ENCODE measurements at places on chromosomes 7 and 10.

GRCh38 chr10:23376229-23376655, 31.6 kb upstream of the C10orf67 start:
- no peak for DNase-seq

DNA sequence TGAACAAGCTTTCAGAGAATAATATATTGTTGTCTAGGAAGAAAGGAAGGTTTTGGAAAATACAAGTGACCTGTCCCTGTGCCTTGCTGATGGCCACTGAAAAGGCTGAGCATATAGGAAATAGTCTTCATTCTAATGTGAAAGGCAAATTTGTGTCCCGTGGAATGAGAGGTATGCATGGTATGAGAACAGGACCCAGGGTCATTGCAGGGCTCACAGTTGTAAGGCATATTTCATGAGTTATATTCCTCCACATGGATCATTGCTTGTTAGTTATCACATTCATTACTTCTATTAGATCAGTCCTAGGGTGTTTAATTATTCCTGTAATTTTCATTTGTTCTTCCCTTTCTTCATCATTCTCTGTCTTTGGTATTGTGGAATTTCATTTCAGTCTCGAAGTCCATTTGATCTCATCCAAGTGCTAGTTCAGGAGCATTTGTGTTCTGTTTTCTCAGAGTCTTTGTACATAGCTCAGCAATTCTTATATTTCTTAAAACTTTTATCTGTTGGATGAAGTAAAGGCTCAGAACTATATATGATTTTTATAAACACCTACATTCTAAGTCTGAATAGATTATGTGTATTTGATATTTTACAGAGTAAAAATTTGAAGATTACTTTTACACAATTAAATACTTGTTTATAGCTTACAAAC, 39.4 kb upstream of the ARHGAP21 start:
- no peak for DNase-seq

- no peak for DNase-seq
These were observed 680.2 kb downstream of the SDK1 start for GRCh38 chr7:3981281-3981680.

DNA sequence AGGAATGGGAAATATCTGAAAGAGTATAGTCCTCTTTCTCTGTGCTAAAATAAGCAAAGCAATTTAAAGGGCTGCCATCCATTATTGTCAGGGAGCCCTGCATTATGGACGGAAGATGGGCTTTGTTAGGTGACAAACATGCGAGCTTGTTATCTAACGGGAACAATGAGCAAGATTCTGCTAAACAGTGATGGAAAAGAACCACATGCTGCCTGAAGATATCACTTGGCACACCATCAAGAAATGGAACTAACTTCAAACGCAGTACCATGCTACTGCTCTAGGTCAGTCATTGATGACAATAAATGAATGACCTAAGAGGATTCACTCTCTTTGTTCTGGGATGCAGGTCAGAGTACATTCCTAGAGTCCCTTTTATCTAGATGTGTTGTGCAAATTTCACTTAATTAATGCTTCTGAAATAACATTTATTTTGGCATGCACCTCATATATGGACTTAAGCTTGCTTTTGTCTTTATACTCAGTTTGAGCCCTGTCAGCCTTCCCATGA, 175.7 kb upstream of the PTN start:
- no peak for DNase-seq

GRCh38 chr10:93417921-93418320, 64.2 kb downstream of the MYOF start:
- no peak for DNase-seq

DNA sequence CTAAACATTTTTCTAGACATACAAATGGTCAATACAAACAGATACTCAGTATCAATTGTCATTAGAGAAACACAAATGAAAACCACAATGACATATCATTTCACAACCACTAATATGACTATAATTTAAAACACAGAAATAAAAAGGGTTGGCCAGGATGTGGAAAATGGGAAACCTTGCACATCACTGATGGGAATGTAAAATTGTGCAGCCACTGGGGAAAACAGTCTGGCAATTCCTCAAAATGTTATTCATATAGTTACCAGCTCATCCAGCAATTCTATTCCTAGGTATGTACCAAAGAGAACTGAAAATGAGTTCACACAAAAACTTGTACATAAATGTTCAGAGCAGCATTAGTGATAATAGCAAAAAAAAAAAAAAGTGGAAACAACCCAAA, 106.1 kb upstream of the LRRTM3 start:
- no peak for DNase-seq

GRCh38 chr10:120598386-120598785, 141.4 kb downstream of the PLPP4 start:
- no peak for DNase-seq

- no peak for DNase-seq
These were observed 209.0 kb downstream of the ACTR3B start for GRCh38 chr7:152968514-152968913.

- no peak for DNase-seq
These were observed 30.9 kb upstream of the KLHL7 start for GRCh38 chr7:23074443-23075261.

GRCh38 chr10:66176772-66177171, 749.1 kb upstream of the LRRTM3 start:
- no peak for DNase-seq

DNA sequence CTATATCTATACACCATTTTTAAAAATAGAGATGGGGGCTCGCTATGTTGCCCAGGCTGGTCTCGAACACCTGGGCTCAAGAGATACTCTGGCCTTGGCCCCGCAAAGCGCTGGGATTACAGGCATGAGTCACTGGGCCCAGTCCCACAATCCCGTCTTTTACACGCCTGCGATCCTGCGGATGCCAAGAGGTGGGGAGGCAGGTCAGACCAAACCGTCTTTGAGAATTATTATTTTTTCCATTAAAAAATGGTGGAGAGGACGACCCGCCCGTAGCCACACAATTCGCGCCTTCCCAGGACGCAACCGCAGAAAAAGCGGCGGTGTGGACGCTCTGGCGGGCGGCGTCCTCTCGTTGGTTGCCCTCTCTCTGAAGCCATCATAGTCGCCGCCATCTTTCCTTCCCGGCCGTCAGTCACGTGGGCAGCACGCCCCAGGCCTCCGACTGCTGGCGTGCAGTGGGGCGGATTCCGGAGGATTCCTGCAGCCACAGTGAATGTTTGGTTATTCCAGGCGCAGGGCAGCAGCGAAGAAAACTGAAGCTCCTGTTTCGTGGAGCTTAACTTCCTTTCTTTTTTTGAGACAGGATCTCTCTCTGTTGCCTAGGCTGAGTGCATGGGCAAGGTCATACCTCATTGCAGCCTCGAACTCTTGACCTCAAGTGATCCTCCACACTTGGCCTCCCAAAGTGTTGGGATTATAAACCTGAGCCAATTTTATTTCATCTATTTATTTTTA, 9.9 kb upstream of the EPHB4 start:
- peak; percentile 73 for DNase-seq

DNA sequence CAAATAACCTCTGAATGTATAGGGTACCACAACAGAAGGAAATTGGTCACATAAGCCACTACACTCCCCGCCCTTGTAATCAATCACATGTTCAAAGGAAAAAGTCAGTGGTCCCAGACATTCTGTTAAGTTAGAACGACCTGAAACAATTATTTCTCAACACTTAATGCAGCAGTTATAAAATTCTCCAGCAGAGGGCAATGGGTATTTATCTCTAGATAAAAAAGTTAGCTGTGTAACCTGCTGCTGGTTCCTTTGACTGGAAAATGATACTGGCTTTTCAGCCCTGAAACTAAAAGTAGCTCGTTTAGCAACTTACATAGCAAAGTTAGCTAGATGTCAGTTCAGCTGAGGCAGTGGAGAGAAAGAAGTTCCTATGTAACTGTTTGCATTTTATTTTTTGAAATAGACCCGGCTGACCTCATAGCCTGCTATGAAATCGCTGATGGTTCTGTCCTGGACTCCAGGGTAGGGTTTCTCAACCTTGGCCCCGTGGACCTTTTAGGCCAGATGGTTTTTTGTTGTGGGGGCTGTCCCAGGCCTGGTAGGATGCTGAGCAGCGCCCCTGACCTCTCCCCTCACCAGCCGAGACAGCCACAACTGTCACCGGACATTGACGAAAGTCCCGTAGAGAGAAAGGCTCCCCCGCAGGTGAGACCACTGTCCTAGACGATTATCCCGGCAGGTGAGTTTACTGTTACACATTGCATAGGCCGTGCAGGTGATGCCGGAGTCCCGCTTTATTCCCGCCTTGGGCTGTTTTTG, 40.2 kb upstream of the PROSER2 start:
- peak; percentile 18 for DNase-seq

DNA sequence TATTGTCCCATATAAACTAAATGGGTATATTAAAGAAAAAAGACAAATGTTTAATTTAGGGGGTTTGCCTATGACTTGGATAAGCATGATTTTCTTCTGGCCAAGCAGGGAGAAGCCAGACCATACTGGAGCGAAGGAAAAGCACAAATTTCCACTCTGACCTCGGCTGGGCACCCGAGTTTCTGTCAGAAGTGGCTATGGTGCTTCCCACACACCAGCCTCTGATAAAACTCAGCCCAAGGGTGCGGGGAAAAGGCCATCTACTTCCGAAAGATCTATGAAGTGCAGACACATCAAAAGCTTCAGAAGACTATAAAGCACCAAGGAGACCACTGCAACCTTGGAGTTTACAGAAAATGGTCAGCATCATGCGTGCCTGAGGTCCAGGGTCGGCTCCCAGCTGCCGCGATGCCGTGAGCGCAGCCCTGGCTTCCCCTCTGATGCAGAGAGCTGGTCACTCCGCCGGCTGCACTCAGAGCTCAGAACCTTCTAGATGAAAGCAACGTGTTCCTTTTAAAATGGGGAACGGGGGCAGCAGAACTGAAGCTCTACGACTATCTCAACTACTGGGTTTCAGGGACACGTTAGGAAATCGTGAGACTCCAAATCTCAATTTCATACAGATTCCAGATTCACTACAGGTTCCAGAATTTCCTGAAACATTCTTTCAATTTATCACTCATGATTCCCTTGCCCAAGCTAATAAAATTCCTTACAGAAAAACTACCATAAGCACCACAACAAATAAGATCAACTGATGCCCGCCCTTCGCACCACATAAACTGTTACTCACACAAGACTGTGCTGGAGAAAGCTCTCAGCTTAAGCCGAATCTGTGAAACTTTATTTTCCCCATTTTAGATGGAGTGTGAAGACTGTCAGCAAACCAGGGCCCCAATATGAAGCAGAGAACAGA, 84.5 kb downstream of the DIP2C start:
- DNase-seq = no peak

GRCh38 chr10:22683140-22683389, 31.3 kb downstream of the PIP4K2A start:
- DNase-seq = no peak

- DNase-seq = no peak
These were observed 28.9 kb upstream of the SVIL start for GRCh38 chr10:29663718-29664117.

DNA sequence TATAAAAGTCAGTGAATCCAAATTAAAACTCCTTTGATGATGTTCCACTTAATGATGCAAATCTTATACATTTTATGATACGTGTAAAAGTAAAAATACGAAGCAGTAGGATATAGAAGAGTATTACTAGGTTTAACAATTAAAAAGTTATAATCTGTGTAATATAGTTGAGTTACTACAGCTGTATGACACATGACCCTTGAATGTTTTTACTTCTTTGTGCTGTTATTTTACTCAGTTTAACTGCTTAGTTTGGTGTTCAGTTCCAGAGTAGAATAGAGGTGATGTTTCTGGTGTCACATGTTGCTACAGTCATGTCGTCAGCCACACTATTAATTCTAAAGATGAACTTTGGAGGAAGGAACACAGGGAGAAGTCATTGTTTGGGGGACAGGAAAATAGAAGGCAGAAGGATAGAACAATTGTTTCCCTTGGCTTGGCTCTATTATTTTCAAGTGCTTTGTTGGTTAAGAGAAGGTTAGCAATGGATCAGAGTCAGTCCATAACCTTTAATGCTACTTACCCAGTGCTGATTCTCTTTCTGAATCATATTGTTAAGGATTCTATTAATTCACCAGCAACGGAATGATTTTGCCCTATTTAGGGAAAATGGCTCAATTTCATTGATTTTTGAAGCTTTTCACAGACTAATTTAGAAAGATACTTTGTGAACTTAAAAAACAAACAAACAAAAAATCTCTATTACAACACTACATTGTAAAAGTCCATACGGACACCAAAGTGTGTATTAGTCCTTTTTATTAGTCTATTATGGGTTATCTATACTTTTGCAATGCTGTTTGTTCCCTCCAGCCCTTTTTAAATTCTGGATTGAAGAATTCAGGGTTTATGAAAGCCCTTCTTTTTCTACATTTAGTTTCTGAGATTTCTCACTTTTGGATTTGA, 73.4 kb downstream of the CPED1 start:
- DNase-seq = no peak

DNA sequence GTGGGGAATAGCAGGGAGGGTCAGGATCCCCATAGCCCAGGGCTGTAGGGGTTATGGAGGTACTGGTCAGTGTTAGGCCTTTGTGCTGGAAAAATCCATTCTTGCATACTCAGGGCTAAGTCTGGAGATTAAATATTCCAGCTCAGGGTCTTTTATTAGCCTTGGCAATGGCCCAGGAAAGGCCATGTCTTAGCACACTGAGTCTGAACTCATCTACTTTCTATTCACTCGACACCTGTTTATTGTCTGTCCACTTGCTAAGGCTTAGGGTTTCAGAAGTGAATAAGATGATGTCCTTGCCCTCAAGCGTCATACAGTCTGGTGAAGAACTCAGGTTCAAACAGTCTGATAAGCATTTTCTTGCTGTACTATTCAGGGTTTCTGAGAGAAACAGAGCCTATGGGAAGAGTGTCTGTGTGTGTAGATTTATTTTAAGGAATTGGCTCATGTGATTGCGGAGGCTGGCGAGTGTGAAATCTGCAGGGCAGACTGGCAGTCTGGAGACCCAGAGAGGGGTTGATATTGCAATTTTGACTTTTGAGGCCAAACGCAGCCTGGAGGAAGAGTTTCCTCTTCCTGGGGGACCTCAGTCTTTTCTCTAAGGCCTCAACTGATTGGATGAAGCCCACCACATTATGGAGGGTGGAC, 135.8 kb downstream of the RAMP3 start:
- DNase-seq = no peak

DNA sequence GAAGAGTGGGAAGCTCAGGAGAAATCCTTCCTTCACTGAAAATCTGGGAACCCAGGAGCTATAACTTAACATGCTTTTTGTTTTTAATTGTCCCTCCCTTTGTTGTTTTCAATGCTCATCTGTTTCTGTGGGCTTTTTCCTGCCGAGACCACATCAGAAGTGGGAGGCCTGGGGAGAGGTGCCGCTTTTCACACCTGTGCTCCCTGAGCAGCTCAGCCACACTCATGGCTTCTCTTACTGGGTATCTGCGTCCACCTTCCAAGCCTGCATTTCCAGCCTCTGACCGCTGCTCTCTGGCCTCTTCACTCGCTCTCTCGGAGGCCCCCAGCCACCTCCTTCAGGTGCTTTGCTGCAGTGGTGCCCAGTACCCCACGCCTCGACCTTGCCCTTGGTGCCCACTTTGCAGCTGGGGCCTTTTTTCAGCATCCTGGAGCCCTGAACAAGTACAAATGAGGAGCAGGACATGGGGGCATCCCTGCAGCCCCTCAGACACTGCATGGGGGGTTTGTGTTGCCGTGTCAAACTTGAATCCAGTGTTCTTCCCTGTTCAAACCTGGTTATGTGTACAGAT, 9.9 kb downstream of the C7orf57 start:
- DNase-seq = no peak

- DNase-seq = no peak
These were observed 127.3 kb upstream of the ITGB1 start for GRCh38 chr10:33085313-33085833.

- DNase-seq = peak; percentile 58
These were observed 208.8 kb downstream of the KCNMA1 start for GRCh38 chr10:77428691-77429395.
